Ureter (tissue), 1 donor: ENCODE measurements at places on chromosomes 3 and 15. TPM values are rescaled to one million over a fixed set of nuclear protein-coding genes. Genes with fewer than 3 reads are reported as not detected.

TMCO5A gene
- total RNA-seq, result not detected

DNA sequence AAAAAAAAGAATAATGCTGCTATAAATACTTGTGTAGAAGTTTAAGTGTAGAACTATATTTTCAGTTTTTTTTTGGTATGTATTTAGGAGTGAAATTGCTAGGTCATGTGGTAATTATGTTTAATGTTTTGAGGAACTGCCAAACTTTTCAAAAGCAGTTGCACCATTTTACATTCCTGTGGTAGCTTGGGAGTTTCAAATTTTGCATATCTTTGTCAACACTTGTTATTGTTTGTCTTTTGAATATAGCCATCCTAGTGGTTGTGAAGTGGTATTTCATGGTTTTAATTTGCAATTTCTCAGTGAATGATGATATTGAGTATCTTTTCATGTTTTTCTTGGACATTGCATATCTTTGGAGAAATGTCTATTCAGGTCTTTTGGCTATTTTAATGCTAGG lies 30.4 kb downstream of the SKIL start:
- no peak for DNase-seq

DNA sequence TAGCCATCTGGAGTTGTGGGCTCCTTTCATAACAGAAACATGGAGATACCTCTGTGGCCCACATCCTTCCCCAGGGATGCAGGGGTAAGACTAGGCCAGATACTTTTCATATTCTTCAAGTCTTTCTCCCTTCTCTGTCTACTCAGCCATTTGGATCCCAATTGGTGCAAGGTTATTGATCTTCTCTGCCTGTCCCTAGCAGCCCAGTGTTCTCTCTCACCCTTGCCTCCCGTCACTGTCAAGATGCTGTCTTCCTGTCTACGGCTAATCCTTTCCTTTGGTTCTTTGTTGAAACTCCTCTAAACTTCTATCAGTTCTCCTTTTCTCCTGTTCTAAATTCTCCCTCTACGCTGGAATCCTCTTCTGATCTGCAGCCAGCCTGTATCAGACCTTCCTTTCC lies 51.3 kb downstream of the SENP2 start:
- no peak for DNase-seq

DNA sequence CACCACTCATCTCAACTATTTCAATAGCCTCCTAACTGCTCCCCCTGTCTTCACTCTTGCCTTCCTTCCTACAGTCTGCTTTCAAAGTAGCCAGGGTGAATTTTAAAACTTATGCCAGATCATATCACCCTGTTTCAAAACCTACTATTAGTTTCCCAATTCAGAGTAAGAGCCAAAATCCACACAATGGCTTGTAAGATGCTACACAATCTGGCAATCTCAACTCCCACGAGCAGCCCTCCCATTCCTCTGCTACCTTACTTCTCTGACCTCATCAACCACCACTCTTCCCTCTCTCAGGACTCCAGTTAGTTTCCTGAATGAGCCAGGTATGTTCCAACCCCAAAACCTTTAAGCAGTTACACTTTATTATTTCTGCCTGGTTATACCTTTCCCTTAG lies 62.5 kb downstream of the VPS13C start:
- DNase-seq, result no peak

GRCh38 chr15:56199038-56199437 lies 44.6 kb downstream of the RFX7 start:
- no peak for DNase-seq

DNA sequence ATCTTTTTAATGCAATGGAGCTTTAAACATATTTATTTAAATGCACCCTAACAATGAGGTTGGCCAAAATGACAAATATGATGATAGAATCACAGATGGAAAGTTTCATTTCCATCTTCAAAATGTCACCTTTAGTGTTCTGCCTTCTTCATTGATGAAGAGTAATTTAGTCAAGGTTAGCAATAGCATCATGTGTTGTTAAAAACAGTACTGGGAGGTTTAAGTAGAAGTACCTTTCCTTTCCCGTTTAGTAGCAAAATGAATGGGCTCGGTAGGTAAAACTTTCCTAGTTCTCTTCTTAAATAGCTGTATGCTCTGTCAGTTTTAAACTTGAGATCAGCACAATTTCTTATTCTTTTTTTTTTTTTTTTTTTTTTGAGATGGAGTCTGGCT lies 35.1 kb downstream of the EIF2AK4 start:
- DNase-seq, result no peak
